ENCODE measurements at places on chromosomes 6 and 20.
A peak's percentile ranks its signal among the peaks of the same experiment; 100 is the strongest.

DNA sequence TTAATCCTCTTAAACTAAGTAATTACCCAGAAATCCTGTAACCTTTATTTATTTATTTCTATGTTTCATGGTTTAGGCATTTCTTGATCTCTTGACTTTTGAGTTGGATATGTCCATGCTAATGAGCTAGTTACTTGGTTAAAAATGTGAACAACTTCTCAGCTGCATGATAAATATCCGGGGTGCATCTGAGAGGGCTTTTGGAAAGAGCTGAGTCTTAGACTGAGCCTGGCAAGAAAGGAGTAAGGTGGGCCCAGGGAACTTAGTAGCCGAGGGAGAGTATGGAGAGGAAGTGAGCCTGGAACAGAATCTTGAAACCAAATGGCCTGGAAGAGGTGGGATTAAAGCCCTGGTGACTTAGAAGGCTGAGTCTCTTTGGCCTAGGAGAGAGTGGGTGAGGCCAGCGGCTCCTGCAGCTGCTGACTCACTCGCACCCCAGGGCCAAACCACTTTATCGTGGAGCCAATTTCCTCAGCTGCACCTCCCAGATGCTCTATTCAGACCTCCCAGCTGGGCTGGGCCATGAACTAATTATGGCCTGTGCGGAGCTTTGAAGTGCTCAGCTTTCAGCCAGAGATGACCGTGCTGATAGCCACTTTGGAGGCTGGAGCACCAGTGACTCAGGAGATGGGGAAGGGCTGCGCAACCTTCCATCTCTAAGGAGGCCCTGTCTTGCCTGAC, 19.1 kb downstream of the TGM3 start:
- no peak for DNase-seq

GRCh38 chr6:154314084-154314483, 42.5 kb downstream of the IPCEF1 start:
- DNase-seq: no peak

DNA sequence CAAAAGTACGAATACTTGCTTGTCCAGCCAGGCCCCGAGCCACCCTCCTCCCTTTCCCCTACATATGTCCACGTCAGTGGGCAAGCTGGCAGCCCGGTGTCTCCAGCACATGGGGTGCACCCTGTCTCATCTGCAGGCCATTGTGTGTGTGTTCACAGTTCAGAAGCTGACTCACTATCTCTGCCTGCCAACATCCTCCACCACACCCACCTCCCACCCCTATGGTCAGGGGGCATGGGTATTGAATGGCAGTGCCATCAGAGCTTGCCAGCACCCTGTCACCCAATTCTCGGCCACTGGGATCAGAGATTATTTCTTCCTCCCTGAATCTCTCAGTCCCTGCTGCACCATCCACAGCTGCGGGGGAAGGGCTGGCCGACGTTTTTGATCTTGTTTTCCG, 195.7 kb downstream of the FARS2 start:
- no peak for DNase-seq

GRCh38 chr6:36721369-36722140, 23.9 kb downstream of the RAB44 start:
- no peak for DNase-seq

DNA sequence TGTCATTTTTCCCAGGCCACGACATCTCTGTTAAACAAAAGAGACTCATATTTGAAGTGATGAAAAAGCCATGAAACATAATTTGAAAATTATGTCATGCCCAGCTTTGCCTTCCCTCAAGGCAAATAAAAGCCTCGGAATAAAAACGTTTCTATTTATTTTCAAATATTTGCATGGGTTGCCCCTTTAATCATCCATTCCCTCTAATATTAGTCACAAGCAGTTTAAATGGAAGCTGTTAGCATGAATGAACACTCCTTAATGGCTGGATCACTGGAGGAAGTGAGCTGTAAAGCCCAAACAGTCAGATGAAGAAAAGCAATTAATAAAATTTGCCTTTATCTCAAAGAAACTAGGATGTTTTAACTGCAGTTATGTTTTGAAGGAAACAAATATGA, 69.3 kb upstream of the STMND1 start:
- DNase-seq: no peak

GRCh38 chr6:63859528-63859927, 223.9 kb downstream of the PHF3 start:
- no peak for DNase-seq

- no peak for DNase-seq
Observed at GRCh38 chr6:29403801-29404200, 8.4 kb downstream of the OR12D2 start.

GRCh38 chr6:54717849-54718455, 128.6 kb upstream of the FAM83B start:
- peak; percentile 18 for DNase-seq

GRCh38 chr6:20850686-20851416, 316.6 kb downstream of the CDKAL1 start:
- DNase-seq: no peak

DNA sequence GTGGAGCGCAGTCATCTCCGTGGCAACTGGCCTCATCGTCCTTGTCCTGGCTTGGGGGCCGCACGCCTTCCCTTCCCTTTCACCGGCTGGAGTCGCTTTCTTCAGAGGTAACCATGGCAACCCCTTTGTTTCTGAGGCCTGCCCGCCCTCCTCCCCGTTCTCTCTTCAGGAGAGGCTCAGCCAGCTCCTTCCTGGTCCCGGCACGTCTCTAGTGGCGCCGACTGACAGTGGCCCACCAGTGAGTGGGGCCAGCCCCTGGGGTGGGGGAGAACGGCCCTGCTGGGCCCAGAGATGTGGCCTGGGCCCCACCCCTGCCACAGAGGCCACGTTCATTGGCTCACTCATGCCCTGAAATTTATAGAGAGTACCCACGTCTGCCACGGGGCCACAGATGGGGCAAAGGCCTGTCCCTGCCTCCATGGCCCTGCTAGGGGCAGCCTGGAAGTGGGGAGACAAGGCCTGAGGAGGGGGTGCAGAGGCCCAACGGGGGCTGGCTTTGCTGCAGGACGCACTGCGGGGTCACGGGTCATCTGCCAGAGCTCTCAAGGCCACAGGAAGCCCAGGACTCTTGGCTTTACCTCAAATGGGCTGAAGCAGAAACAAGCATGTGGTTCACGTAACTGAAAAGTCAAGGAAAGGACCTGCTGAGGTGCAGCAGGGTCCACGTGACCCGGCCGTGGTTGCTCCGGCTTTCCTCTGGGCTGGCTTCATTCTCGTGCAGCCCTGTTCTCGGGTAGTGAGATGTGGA, 1.4 kb upstream of the OSBPL2 start:
- no peak for DNase-seq

- DNase-seq: no peak
Observed at GRCh38 chr6:36968266-36968977, 13.9 kb downstream of the PI16 start.

- no peak for DNase-seq
Observed at GRCh38 chr6:118940770-118941169, 5.8 kb upstream of the MCM9 start.

GRCh38 chr6:167493976-167494697, 169.3 kb downstream of the TTLL2 start:
- no peak for DNase-seq

DNA sequence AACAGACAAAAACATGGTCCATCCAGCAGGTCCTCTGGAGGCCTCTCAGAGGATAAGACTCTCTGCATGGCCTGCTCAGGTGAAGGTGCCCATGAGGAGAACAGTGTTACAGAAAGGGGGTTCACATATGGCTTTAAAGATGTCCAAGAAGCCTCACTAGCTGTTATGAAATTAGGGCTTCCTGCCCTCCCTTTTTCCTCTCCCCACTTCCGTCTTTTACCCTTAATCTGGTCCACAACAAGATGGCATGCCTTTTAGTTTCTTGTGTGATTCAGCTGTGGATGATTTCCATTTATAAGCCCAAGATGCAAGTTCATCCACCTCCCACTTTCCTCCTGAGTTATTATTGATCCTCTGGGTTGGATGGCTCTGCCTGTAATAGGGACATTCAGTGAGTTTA, 14.0 kb downstream of the GCNT2 start:
- DNase-seq: no peak

GRCh38 chr6:167580619-167580911, 246.1 kb upstream of the AFDN start:
- DNase-seq: no peak

DNA sequence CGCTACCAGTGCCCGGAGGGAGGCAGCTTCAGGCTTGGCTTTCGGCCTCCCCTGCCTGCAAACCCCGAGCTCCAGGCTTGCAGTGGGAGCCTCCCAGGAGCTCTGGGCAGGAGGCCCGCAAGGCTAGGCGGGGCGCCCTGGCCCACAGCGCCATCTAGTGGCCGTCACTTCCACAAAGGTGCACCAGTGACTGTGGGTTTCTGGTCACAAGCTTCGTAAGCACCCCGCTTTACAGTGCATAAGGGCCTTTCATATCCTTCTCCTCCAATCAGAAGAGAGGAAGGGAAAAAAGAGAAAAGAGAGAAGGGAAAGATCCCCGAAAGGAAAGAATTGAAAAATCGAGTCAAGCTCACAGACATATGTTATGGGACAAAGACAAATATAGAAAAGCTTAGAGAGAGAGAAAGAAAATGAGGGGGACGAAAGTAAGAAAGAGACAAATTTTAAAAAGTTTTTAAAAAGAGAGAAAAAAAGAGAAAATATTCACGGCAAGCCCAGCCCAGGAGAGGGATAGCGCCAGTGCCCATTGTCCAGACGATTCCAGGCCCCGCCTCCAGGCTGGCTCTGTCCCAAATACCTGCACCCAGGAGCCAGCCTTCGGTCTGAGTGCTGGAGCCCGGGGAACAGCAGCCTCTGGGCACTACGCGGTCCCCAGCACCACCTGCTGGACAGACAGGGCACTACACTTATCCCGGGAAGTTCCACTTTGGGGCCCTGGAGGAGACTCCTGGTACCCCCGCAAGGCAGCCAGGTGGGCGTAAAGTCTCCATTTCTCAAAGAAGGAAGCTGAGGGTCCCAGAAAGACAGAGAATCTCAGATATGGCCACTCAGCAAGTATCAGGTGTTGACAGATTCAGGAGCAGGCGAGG, 207.1 kb downstream of the PREX1 start:
- DNase-seq: peak; percentile 58
